8988T (cell line): ENCODE measurements at places on chromosomes 3 and 15.

DNA sequence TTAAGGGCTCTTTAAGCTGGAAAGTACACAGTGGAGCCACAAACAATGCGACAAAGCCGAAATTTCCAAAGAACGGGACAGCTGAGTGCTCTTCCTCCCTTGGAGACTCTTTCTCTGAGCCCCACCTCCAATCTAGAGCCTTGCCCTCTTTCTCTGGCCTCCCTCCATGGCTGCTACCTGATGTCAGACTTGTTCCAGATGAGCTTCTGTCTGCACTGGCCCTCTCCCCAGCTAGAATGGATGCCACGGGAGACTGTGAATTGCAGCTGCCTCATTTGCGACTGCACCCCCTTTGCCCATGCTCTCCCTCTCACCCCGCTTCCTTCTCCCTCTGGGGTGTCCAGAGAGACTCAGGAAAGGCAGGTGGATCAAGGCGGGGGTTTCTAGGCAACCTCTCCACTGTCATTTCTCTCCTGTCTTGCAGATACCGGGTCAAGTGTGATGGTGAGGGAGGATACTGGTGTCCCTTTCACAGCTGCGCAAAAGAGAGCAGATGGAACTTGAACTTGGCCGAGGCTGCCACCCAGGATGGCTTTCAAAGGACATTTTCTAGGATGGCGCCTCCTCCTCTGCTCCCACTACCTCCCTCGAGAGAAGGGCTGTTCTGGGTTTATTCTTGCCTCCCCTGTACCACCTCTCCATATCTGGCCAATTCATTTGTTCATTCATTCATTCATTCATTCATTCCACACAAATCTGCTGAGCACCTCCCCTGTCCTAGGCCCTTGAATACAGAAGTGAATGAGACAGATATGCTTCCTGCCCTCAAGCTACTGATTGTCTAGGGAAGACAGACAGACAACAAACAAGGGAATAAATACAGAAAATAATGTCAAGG lies 12.8 kb downstream of the ATP2B2 start:
- DNase-seq: no peak

- DNase-seq: no peak
Observed at GRCh38 chr3:116821371-116821770, 111.8 kb downstream of the TUSC7 start.

DNA sequence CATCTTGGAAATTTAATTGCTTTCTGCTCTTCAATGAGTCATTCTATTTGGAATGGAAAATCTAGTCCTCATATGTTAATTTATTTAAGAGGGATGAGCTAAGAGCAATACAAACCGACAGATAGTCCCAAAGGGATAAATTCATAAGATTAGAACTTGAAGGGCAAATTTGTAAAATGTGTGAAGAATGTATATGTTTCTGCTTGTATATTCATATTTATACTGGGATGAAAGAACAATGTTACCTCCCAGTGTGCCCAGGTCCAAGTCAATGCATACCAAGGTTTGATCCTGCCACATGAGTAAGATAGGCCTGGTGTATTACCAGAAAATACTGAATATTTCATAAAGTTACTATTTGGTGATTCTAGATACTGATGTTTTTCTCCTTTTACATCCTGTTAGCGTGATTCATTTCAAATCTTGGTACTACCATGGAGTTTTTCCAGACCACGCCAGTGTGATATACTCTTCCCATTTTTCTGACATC lies 255.6 kb upstream of the SEMA6D start:
- DNase-seq: no peak

GRCh38 chr3:32437896-32438295 lies 46.2 kb downstream of the CMTM7 start:
- DNase-seq: no peak

DNA sequence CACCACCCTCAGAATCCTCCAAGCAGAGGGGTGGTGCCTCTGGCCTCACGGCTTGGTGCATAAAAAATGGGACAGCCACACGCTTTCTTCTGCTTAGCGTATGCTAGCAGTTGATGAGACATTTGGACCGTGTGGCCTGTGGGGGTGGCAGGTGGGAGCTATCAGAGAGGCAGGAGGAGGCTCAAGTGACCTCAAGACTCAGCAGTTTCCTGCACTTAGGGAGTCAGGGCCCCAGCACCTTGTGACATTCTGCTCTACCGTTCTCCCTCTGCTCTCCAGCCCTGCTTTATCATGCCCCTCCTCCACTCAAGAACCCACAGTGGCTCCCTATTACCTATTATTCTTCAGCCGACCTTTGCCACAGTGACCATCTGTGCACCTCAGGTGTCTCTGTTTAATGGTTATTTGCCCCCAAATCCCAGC lies 41.0 kb upstream of the CGNL1 start:
- DNase-seq: no peak

DNA sequence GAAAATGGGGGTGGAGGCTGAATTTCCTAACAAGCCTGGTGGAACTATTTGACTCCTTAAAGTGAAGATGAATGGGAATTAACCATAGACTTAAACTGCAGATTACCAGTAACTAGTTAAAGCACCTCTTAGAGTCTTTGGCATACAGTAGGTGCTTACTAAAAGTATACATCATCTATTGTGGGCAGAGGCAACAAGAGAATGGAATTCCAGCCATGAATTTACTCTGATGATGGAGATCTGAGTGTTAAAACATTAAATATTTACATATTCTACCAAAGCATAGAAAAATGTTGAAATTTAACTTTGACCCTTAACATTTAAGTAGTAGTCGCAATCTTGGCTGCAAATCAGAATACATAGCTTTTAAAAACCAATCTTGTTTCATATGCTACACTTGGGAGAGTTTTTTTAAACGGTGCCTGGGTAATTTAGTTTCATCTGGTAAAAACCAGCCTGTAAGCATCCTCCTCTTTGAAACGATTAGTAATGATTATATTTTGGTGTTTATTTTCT lies 5.2 kb downstream of the UBA5 start:
- DNase-seq: no peak

- DNase-seq: no peak
Observed at GRCh38 chr3:24226397-24226796, 268.3 kb downstream of the THRB start.

DNA sequence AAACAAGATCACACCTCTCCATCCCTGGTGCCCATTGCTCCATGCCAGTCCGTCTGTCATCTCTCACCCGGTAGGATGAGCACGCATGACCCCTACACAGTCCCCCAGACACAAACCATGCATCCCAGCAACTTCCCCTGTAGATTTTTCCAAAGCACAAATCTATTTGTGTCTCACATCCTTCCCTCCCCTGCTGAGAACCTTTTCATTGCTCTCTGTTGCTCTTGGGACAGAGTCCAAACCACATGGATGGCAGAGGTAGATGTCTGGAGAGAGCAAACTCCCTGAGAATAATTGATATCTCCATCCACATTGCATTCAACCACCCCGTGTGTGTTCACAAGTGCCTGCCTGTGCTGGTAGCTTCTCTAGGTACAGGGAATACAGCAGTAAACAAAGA lies 29.9 kb upstream of the LRTM1 start:
- DNase-seq: no peak

- no peak for DNase-seq
Observed at GRCh38 chr15:82294061-82294690, 31.6 kb downstream of the SAXO2 start.

- no peak for DNase-seq
Observed at GRCh38 chr15:78037328-78037727, 40.2 kb downstream of the TBC1D2B start.

GRCh38 chr3:33751336-33751735 lies 33.3 kb upstream of the CLASP2 start:
- DNase-seq: no peak

DNA sequence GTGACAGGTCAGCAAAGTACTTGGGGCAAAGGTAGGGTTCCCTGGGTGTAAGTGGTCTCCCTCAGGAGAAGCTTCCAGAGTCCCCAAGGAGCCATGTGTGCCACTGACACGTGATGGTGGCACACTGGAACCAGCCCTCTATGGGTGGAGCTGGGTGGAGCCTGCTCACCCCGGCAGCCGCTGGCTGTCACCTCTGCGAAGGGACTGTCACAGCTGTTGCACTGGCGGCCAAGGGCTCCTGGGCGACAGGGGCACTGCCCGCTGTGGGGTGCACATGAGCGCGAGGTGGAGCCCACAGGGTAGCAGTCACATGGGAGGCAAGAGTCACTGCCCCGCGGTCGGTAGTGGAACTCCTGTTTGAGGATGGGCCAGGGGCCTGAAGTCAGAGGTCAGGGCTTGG lies 12.0 kb downstream of the CELSR3 start:
- no peak for DNase-seq

DNA sequence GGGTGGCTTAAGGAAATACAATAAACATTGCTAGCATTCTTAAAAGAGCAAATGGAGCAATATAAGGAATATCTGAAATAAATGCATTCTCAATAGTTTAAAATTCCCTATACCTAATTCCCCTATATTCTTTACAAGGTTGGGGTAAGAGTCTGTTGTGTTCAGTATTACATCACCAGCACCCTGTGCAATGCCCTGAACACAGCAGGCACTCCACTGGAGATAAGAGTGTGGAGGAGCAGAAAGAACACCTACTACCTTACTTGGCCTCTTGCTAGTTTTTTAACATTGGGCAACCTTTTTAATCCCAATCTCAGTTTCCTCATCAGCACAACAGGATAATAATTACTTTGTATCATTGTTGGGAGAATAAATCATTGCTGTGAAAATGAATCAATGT lies 140.2 kb upstream of the PLXND1 start:
- no peak for DNase-seq

DNA sequence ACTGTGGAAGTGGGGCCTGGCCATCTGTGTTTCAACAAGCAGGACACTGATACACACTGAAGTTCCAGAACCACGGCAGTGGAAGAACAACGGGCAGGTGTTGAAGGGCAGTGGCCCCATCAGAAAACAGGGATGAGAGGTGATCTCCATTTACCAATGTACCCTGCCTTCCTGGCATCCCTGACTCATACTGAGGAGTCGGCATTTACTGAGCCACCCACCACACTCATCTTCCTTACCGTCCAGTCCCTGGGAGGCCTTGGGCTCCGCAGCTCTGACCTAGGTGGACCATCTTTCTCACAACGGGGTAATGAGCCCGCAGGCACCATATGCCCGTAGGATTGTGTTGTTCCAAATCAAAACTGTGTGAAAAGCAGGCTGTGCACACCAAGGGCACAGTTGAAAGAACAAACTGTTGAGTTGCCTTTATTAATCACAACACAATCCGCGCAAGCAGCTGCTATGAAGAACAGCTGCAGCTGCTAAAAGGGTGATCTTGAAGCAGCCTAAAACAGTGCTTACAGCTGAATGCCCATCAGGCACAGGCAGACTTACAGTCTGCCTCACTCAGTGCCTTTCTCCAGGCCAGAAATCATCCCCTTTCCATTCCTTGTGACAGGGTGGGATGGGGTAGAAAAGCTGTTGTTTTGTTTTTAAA lies 12.9 kb downstream of the MB21D2 start:
- DNase-seq: no peak

GRCh38 chr3:50339485-50340146 lies 1.0 kb downstream of the RASSF1 start:
- no peak for DNase-seq

DNA sequence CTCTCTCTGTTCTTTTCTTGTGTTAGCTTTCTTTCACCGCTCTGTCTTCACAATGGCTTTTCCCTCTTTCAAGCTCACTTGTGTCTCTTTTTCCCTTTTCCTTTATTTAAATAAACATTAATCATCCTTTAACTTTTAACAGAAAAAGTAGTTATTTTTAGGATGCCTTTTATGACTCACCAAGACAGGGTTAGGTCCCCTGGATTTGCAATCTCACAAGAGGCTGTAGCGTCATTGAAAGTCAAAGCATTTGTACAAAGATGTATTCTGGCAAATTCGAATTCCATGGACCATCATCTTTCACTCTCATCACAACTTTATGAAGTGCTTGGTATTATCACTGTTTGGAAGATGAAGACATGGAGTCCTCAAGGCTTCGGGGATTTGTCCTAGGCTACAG lies 34.8 kb upstream of the MCTP2 start:
- no peak for DNase-seq

DNA sequence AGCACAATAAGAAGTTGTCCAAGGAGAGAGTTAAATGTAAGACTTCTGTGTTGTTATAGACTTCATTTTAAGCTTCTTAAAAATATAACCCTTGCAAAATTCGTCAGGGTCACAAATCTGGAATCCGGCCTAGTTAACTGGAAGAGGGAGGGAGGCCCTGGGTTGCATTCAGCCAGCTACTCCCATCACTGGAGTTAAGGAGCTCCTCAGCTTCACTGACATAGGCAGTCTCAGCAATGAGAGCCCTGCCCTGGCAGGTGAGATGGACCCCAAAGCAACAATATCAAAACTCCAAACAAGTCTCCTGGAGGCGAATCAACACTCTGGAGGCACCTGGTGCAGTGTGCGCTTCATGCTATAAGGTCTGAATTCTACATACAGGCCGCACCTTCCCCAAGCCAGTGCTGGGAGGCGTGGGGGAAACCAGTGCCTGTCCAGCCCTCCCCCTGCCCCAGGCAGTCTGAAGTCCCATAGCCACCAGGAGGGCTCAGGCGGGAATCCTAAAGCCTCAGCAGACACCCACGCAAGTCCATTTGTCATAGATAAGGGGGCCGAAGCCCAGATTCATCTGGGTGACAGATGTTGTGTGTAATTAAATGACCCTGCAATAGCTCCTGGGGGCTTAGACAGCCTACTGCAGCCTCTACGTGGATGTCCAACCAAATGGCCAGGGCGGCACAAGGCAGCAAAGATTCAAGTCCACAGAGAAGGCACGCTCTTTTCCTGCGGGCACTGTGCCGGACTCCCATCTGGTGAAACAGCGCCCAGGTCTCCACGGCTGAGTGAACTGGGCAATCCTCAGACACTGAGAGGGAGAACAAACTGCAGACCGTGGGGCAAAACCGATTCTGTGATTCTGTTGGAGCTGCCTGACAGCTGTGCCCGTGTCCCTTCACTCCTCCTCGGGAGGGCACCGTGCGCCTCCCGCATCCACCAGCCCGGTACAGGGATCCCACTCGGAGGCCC lies 64.9 kb downstream of the ATP10A start:
- DNase-seq: no peak
